Thoracic aorta endothelial cell (primary cell): ENCODE measurements at places on chromosomes 6 and 20. TPM values are rescaled to one million over a fixed set of nuclear protein-coding genes. Genes with fewer than 3 reads are reported as not detected.

GCNT2 gene
- total RNA-seq = 14.5 and 19.8 TPM in 2 replicates

COL9A3 gene
- 0.27 and 0.29 TPM in 2 replicates for total RNA-seq

OXT gene
- total RNA-seq = not detected in 2 replicates

SLC17A3 gene
- not detected in 2 replicates for total RNA-seq

LY6G5C gene
- 1.3 and 1.6 TPM in 2 replicates for total RNA-seq
